ENCODE measurements at places on chromosomes 6 and 20. TPM values are rescaled to one million over a fixed set of nuclear protein-coding genes. Genes with fewer than 3 reads are reported as not detected.

Gene HLA-G
- not detected for polyA plus RNA-seq

Gene PXDC1
- polyA plus RNA-seq = 14.5 TPM

Gene FABP7
- polyA plus RNA-seq = not detected

Gene TAPBP
- 27.9 TPM for polyA plus RNA-seq

Gene ARMH2
- not detected for polyA plus RNA-seq

Gene CDH26
- polyA plus RNA-seq = 0.13 TPM

Gene TPD52L2
- polyA plus RNA-seq = 161 TPM

Gene E2F3
- polyA plus RNA-seq = 14.4 TPM

Gene HLA-DOA
- polyA plus RNA-seq = not detected

Measured in SK-N-SH (cell line).